ENCODE measurements at places on chromosomes 11 and 22.
A peak's percentile ranks its signal among the peaks of the same experiment; 100 is the strongest.

- no peak for DNase-seq
Measured at GRCh38 chr22:46732041-46732379, 6.0 kb downstream of the CERK start.

GRCh38 chr11:12864316-12865156, 144.6 kb upstream of the RASSF10 start:
- peak; percentile 69 for DNase-seq

DNA sequence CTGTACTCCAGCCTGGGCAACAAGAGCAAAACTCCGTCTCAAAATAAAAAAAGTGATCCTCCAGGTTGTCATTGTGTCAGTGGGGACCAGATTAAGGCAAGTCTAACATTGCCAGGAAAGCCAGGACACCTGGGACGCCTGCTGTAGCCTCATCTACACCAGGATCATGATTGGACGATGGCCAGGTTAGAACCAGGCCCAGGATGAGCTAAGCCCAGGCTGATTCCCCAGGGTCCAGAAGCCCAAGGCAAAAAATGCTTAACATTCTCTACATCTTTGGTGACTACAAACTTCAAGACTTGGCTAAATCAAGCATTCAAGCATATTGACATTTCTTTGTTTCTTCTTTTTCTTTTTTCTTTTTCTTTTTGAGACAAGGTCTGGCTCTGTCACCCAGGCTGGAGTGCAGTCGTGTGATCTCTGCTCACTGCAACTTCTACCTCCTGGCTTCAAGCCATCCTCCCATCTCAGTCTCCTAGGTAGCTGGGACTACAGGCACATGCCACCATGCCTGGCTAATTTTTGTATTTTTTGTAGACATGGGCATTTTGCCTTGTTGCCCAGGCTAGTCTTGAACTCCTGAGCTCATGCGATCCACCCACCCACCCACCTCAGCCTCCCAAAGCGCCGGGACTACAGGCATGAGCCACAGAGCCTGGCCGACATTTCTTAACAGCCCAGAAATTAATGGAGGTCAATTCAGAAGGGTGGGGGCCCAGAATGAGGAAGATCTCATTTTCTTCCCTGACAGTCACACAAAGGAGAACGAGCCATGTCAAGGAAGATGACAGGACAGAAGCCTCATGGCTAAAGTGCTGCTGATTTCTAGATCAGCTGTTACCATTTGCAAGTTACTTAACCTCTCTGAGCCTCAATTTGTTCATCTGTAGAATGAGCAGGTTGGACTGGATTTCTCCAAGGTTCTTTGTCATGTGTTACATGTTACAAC, 12.5 kb upstream of the PTPRJ start:
- DNase-seq, result peak; percentile 43

DNA sequence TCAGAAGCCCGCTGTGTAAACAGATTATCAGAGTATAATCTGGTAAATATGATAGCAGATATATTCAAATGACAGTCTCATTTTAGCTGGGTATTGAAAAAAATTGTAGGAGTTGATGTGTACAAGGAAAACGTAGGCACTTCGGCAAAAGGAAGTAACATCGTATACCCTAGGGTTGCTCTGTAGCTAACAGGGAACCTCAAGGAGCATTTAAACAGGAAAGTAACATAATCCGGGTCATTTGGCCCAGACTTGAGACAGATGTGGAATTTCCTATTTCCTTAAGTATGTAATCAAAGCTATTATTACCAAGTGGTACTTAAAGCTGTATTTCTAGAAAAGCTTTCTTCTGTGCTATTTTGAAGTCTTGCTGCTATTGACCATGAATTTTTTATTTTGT, 215.6 kb downstream of the DDX10 start:
- peak; percentile 32 for DNase-seq

DNA sequence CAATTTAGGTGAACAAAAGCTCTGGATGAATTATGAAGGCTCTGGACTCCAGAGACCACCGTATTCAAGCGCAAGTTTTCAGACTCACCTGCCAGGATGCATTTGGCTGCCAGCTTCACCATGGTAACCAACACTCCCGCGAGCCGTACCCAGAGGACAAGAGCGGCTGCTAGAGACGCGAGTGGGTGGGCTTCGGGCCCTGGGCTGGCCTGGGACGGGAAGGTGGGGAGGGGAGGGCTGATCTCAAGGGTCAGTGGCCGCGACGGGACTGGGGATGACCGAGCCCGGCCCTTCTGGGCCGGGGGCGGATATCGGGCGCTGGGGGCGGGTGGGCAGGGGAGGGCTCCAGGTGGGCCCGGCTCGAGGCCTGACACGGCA, 344 bp downstream of the IFT27 start:
- no peak for DNase-seq

DNA sequence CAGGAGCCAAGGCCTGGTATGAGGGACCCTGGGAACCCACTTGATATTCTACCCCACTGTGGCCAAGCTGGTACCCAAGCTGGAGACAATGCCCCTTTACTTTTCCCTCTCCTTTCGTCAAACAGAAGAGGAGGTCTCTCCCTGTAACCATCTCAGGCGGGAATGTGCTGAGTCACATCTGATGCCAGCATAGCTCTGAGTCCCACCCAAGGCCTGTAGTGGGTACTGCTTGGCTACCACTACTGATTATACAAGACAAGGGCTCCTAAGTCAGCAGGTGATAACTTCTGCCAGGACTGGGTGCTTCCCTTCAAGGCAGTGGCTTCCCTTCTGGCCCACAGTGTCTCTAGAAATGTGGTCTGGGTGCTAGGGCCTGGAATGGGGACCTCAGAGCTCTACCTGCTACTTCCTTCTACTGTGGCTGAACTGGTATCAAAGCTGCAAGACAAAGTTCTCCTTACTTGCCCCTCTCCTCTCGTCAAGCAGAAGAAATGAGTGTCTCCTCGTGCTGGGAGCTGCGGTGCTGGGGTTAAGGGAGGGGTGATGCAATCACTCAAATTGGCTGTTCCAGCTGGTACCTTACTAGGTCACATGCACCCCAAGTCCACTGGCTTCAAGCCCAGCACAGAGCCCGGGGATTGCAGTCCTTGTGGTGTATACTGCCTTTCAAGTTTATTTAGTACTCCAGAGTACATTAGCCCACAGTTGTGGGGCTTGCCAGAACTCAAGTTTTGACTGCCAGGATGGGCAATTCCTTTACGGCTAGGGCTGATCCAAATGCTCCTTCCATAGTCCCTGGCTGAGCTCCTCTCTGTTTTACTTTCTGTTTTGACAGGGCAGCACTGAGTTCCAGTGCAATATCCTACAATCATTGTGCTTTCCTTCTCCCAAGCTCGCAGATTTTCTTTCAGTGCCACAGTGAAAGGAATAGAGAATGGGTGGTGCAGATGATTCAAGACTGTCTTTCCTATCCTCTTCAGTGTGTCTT, 419.7 kb upstream of the CNTN5 start:
- no peak for DNase-seq

DNA sequence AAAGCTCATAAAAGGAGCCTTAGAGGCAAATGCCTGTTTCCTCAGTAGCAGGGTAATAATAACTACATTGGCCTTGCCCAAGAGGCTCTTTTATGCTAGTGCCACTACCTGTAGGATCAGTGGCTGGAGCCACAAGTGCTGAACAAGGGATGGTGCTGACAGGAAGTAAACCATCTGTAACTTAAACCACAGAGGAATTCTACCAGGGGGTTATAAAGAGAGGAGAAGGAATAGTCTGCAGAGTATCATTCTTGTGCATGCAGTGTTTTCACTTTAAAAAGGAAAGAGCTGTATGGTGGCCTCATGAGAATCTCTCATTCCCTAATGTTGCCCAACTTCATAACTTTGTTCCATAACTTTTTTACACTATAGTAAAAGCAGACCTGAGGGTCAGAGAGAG, 168.1 kb downstream of the DBX1 start:
- no peak for DNase-seq

- DNase-seq, result no peak
Measured at GRCh38 chr11:34407121-34407813, 31.5 kb upstream of the CAT start.

- no peak for DNase-seq
Measured at GRCh38 chr11:35088676-35089075, 50.3 kb upstream of the CD44 start.

DNA sequence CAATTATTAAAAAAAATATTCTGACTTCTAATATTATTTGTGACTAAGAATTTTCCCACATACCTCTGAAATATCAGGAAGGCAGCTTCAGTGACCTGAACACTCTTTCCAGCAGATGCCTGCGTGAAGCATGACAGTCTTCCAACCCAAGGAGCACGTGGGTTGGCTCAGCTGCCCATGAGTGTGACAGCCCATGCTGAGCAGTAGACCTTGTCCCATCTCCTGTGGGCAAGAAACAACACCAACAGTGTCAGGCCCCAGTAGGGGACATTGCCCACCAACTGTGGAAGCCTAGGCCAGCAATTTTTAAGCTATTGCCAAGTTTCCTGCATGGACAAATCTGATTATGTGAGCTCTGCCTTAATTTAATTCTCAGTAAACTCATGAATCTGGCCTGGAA, 66.4 kb upstream of the OLFML1 start:
- no peak for DNase-seq

- DNase-seq, result no peak
Measured at GRCh38 chr22:30685178-30685577, 9.5 kb upstream of the OSBP2 start.

GRCh38 chr22:47616396-47617020, 854.1 kb downstream of the TBC1D22A start:
- DNase-seq, result no peak

- no peak for DNase-seq
Measured at GRCh38 chr11:60362241-60362640, 16.1 kb upstream of the MS4A7 start.

- peak; percentile 33 for DNase-seq
Measured at GRCh38 chr22:39954584-39955055, 5.6 kb upstream of the TMA7B start.

GRCh38 chr11:65918211-65919140, at the start of gene C11orf68:
Gene C11orf68, minus strand, starts transcription at chr11:65919062. Its CDS starts 31 bp downstream, at chr11:65919031.
- DNase-seq, result no peak

DNA sequence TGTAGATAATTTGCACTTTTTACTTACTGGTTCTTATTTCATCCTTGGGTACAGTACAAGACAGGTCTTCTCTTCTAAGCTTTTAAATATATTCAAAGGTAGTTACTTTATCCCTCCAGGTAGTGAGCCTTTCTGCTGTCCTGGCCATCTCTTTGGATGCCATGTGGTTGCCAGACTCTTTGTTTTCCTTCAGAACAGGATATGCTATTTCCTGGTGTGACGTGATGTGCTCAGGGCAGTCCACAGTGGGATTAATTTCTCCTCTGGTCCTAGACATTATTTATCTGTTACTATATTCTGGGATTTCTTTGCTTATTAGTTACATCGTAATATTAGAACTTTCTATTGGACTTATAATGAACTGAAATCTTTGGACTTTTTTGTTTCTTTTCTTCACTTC, 63.7 kb downstream of the PPP6R3 start:
- no peak for DNase-seq

- DNase-seq, result no peak
Measured at GRCh38 chr11:70032470-70032795, 45.7 kb upstream of the ANO1 start.

- no peak for DNase-seq
Measured at GRCh38 chr11:120182372-120182771, 28.5 kb upstream of the OAF start.

- no peak for DNase-seq
Measured at GRCh38 chr22:23200898-23201297, 20.6 kb downstream of the BCR start.

DNA sequence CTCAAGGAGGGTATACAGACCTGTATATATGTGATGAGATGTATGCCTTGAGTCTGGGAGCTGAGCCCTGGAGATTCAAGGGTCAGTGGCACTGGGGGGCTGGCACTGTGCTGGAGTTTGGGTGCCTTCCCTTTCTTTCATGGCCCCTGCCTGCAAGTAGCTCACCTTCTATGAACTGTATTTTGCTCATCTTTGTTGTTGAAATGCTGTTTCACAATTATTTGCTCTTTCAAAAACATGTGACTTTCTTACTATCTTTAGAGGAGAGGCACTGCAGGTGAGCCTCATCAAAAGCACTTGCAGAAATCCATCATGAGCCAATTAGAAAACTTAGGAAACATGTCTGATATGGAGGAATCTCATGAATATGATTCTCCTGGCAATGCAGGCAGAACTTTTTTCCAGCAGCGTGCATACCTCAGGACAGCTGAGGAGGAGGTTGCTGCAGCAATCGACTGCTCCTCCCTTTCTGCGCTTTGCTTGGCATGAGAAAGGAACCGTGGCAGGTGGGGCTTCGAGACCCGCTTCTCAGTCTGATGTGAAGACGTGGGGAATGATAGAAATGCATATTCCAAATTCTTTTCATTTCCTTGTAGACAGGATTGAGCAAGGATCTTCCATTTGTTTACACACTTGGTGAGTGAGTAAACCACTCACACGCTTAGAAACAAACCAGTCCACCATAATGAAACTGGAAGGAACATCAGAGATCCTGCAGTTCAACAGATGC, 178.4 kb upstream of the E2F8 start:
- DNase-seq, result peak; percentile 85

- no peak for DNase-seq
Measured at GRCh38 chr11:114438303-114438702, 964 bp upstream of the REXO2 start.

GRCh38 chr22:44193535-44193891, 12.8 kb downstream of the PARVG start:
- no peak for DNase-seq

GRCh38 chr11:66559866-66560676, 8.3 kb downstream of the CTSF start:
- DNase-seq, result no peak

- DNase-seq, result no peak
Measured at GRCh38 chr11:30823119-30823518, 237.0 kb upstream of the MPPED2 start.

GRCh38 chr22:26115266-26115665, 54.0 kb upstream of the SEZ6L start:
- DNase-seq, result no peak

GRCh38 chr11:82848829-82849228, 51.4 kb downstream of the PRCP start:
- DNase-seq, result no peak

DNA sequence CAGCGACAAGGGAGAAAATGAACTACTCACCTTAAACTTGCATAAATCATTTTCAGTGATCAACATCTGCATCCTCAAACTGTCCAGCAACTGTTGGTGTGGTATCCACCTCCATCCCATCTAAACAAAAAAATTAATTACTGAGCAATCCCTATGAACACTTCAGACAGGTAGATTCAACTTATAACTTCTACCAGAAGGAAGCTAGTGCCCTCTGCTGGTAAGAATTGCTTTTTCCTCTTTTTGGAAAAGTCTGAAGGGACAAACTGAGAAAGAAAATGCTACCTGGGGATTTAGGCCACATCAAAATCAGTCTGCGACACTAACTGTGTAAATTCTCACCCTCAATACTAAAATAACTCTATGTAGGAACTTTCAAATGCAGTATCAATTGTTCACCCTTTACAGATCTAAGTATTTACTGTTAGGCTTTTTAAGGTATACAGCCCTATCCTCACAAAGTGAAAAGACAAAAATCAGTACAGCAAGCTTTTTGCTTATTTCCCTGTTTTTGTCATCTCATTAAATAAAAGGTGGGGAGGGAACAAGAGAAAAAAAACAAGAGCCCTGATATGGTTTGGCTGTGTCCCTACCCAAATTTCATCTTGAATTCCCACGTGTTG, 17.9 kb downstream of the CLNS1A start:
- peak; percentile 28 for DNase-seq

GRCh38 chr11:12126344-12127019, 16.1 kb downstream of the MICAL2 start:
- DNase-seq, result peak; percentile 67

GRCh38 chr11:100683126-100683525, 4.0 kb upstream of the ARHGAP42 start:
- no peak for DNase-seq

GRCh38 chr11:6057452-6057851, 26.9 kb upstream of the OR56A1 start:
- no peak for DNase-seq

GRCh38 chr11:118353084-118353710, 6.2 kb upstream of the UBE4A start:
- no peak for DNase-seq

All from fibroblast of gingiva (primary cell).